ENCODE measurements at places on chromosomes 13 and 19.
A peak's percentile ranks its signal among the peaks of the same experiment; 100 is the strongest.

DNA sequence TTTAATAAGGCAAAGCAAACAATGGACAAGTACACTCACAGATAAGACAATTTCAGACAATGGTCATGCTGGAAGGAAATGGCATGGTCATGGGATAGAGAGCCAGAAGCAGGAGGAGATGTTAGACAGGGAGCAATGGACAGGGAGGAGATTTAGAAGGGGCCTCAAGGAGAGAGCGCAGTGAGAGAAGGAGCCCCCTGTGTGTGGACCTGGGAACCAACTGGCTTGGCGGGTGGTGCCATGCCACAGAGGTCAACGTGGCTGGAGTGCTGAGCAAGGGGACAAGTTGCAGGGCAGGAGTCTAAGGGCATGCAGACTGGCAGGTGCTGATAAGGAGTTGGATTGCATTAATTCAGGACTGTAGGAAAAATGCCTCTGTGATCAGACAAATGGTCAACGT, 75.3 kb upstream of the UQCRFS1 start:
- DNase-seq = no peak

- no peak for DNase-seq
Observed at GRCh38 chr13:32334671-32335070, 19.4 kb downstream of the BRCA2 start.

DNA sequence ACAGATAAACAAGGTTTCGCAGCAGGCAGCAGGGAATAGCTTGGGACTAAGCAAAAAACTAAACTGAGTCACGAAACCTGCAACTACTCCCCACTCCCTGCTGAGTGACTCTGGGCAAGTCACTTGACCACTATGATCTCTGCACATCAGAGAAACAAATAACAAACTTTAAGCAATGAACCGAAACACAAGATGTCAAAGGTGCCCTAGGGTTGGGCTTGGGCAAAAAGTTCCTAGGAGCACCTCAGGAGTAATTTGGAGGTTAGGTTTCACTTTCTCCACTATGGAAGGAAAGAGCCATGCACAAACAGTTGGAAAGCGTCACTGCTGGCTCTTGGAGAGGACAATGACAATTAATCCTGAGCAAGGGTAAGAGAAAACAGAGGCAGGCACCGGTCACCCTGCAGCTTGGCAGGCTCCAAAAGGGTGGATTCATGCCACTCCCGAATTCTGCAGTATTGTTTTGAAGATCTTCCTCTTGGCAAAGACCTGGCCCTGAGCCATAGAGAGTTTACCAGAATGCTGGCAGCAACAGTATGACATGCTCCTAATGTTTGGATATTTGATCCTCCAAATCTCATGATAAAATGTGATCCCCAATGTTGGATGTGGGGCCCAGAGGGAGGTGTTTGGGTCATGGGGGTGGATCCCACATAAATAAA, 60.3 kb downstream of the CRYL1 start:
- DNase-seq = no peak

DNA sequence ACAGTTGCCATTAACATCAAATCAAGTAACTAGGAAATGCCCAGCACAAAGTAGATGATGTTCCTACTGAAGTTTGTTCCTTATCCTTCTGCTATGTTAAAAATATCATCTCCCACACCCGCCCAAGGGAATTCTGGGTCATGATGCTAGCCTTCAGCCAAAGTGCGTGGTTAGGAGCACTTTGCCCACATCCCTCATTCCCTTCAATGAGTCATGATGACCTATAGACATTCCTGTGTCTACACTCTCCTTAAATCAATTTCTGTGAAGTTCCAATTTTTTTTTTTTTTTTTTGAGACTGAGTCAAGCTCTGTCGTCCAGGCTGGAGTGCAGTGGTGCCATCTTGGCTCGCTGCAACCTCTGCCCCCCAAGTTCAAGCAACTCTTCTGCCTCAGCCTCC, 17.0 kb downstream of the RXFP2 start:
- DNase-seq = no peak

GRCh38 chr13:24119626-24120508, 40.7 kb upstream of the SPATA13 start:
- no peak for DNase-seq

GRCh38 chr19:7820588-7820987, 9.4 kb upstream of the EVI5L start:
- no peak for DNase-seq

GRCh38 chr13:40228496-40228895, 437.9 kb downstream of the FOXO1 start:
- no peak for DNase-seq

- no peak for DNase-seq
Observed at GRCh38 chr13:95403349-95404140, 102.3 kb upstream of the ABCC4 start.

DNA sequence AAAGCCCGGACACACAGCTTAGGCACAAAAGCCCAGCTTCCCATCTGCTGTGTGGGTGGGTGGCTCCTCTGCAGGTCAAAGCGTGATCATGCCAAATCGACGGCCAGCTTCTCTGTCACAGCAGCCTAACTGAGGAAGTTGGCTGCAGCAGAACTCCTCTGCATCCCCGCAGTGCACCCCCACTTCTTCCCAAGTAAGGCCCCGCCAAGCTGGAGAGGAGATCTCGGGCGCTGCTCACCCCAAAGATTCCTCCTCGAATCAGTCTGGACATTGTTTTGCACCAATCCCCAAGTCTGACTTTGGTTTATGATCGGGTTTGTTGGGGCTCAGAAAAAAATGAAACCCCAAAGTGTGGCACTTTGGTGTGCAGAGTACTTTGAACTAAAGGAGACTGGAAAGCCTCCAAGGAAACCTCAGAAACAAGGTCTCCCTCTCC, 19.7 kb upstream of the CPB2 start:
- no peak for DNase-seq

- no peak for DNase-seq
Observed at GRCh38 chr13:20495087-20496023, 30.3 kb downstream of the CRYL1 start.

DNA sequence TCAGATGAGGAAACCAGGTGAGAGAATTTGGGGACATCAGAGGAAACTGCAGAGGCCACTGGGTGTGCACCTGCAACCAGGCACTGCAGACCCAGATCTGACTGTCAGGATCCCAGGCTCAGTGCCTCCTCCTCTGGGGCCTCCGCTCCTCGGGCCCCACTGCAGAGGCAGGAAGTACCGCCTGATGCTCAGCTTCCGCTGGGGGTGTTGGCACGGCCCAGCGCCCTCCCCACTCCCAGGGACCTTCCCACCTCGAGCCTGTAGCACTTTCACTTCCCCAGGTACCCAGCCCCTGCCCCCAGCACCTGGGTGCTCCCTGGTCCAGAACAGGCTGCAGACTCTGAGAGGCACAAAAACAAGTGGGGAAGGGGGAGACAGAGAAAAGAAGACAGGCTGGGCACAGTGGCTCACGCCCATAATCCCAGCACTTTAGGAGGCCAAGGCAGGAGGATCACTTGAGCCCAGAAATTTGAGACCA, 1.4 kb upstream of the CD37 start:
- DNase-seq = peak; percentile 62

DNA sequence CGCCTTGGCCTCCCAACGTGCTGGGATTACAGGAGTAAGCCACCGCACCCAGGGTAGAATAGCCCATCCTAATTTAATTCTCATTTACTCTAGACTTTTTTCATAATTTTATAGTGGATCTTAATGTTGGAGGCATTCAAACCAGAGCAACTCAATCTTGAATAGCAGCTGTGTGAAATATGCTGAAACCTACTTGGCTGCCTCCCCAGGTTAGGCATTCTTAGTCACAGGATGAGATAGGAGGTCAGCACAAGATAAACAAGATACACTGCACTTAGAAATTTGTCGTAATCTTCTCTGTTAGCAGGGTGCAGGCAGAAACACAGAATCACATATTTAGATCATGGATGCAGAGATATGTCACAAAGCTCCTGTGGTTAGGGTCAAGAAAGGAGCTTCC, 2.7 kb upstream of the ZNF43 start:
- no peak for DNase-seq

GRCh38 chr13:38321654-38322053, 28.0 kb upstream of the UFM1 start:
- no peak for DNase-seq

DNA sequence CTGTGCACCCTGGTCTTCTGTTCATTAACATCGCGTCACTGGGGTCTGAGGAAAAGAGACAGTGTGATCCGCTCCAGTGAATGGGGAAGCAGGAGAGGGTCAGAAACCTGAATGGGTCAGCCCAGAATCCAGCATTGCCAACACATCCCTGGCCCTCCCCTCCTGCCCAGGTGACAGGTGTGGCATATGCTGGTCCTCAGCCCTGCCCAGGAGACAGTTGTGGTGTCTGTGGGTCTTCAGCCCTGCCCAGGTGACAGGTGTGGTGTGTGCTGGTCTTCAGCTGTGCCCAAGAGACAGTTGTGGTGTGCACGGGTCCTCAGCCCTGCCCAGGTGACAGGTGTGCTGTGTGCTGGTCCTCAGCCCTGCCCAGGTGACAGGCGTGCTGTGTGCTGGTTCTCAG, 8.0 kb downstream of the TFDP1 start:
- no peak for DNase-seq

- no peak for DNase-seq
Observed at GRCh38 chr19:45424191-45425058, 708 bp upstream of the ERCC1 start.

- no peak for DNase-seq
Observed at GRCh38 chr13:93862259-93862658, 617.2 kb downstream of the DCT start.

- no peak for DNase-seq
Observed at GRCh38 chr13:114157869-114158495, 21.1 kb upstream of the CFAP97D2 start.

GRCh38 chr13:87094646-87095045, 576.5 kb upstream of the SLITRK5 start:
- no peak for DNase-seq

GRCh38 chr19:16571822-16572331, 338 bp downstream of the SLC35E1 start:
- no peak for DNase-seq

DNA sequence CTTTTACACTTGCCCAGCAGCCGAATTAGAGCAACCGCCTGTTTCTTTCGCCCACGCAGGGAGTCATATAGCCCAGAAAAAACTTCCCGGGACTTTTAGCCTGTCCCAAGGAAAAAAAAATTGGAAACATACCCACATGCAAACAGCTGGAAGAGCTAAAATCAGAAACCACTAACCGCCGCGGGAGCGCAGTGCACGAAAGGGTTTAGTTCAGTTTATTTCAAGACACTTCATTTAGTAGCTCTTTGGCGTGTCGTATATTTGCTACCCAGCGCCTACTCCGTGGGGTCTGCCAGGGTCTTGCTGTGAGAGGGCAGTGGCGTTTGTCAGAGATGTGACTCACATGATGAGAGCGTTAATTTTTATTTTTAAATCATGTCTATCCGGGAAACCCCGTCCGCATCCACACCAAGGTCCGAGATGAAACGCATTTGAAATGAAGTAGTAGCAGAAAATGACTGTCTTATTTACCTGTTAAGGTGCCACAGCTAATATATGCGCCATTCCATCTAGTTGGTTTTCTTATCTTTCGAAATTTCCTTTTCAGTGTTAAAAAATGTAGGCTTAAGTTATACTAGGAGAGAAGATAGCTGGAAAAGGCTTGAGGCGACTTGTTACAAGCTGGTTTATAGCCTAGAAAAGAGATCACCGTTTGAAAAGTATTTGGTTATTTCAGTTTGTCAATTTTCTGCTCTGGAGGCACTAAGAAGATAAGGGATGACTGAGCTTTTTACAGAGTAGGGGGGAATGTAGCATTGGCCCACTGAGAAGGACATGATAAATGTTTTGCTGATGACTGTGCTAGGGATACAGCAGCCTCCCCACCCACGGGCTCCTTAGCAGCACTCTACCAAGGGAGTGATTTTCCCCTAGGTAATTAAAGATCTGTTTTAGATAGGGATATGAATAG, 1.7 kb downstream of the KLF5 start:
- DNase-seq = no peak

DNA sequence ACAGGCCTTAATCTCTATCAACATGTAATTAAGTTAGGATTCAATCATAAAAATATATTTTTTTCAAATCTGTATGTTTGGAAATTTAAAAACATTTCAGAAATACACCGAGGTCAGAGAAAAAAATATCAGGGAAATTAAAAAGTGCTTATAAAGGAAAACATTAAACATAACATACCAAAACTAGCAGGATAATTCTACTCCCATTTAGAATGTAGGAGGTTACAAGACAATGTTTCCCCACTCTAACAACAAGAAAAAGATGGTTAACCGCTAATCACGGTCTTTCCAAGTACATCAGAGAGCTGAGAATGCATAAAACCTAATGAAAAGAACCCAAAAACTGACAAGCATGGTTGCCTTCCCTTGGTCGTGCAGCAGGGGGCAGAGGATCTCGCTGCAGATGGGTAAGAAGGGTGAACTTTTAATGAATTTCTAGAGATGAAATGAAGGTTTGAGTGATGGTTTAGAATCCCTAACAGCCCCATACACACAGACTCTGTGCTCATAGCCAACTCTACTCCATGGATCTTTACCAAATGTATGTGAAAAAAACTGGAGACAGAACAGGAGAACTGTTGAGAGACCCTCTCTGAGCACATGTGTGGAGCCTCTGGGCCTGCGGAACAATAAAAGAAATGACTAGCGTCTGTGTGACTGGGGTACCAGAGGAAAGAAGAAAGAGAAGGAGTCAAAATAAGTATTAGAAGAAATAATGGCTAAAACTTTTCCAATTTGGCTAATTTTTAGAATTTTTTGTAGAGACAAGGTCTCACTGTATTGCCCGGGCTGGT, 51.3 kb upstream of the LSM14A start:
- DNase-seq = no peak

DNA sequence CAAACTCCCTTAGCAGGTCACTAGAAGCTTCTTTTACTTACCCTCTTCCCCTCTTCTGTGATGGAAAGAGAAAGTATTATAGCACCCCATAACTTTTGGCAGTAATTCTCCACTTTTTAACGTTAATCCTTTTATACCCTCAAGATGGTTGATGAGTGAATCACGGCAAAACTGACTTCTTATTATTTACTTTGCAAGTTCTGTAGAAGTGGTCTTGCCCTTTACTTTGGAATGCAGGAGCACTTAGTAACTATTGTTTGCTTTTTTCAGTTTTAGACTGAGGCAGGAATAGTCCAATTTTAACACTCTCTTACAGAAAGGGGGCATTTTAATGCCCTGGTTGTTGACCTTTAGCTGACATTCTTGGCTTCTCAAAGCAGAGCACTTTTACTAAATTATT, 260.1 kb downstream of the LMO7 start:
- no peak for DNase-seq

DNA sequence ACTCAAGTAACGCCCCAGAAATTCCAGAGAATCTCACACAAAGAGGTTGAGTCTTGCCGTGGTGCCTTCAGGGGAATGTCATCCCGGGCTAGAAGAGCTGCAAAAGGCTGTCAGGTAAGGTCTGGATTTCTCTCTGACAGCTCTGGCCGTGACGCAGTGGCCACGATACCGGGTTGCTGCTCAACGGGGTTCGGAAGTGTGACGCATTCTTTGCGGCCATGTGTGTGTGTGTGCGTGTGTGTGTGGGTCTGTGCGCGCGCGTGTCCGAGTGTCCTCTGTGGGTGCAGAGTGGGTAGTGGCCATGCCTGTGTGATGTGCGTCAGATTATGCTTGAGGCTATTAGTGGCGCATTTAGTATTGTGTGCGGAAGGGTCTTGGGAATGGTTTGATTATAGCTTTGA, 306 bp downstream of the ZNF540 start:
- DNase-seq = peak; percentile 41
